Stimulated activated CD8-positive, alpha-beta memory T cell treated with anti-CD3 and anti-CD28 coated beads, Interleukin-15, amount 100 ng/mL, for 4 hours (primary cell): ENCODE measurements at places on chromosomes 16 and 17.

- no peak for DNase-seq
Measured at GRCh38 chr16:76768316-76768715, 422.7 kb upstream of the MON1B start.

DNA sequence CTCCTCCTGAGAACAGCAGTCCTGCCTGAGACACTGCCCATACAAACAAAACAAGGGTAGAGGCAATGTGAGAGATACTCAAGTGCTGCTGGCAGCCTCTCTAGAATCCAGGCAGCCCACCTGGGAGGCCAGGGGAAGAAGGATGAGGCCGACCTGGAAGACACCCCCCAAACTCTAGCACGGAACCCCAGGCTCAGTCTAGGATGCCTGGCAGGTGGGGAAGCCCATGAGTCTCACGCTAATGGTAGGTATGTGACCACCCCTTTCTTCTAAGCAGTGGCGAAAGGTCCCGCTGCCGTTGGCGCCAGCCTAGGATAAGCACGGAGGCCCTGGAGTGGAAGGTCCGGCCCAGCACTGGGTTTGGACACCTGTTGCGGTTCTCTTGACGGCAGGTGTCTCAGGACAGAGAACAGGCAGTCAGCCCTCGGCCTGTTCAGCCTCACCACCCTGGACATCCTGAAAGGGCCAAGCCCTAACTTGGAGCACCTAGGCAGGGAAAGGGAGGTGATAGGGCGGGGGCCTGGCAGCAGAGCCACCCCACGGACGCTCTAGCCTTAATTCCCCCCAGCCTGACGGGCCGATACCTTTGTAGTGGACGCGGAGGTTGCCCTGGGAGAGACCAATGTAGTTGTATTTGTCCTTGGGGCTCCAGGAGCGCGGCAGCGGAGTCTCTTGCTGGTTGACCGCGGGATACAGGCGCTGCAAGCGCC, 487 bp downstream of the RANBP10 start:
- DNase-seq: no peak

- no peak for DNase-seq
Measured at GRCh38 chr16:59748531-59748930, 1014.4 kb upstream of the GOT2 start.

- DNase-seq: no peak
Measured at GRCh38 chr17:61579961-61580360, 11.1 kb downstream of the NACA2 start.

DNA sequence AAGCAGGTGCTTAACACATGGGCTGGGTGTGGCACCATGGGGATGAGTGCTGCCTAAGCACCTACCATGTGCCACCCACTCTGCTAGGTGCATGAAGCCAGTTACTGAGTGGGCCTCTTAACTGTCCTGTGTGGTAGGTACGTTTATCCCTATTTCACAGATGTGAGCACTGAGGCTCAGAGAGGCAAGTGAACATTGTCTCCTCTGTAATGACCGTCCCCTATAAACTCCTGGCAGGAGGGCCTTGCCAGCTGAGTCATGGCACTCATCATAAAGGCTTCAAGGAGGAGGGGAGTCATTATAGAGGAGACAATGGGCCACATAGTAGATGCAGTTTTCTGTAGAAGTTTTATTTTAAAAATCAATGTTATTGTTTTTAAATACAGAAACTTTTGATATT, 79.1 kb downstream of the RAB11FIP4 start:
- DNase-seq: no peak

DNA sequence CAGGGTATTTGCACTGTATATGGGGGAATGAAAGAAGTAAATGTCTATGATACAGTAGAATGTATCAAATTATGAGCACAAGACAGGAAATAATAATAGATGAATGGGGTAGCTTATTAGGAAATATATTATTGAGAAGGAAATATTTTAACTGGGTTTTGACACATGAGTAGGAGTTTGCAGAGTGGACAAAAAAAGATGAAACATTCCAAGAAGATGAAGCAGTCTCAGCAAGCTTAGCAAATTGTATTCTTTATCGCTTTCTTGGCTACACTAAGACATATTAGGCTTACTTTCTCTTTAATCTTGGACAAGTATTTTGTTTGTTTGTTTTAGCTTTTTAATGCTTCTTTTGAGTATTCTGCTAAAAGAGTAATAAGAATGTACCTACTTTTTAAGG, 1.3 kb upstream of the KRTAP4-9 start:
- no peak for DNase-seq

DNA sequence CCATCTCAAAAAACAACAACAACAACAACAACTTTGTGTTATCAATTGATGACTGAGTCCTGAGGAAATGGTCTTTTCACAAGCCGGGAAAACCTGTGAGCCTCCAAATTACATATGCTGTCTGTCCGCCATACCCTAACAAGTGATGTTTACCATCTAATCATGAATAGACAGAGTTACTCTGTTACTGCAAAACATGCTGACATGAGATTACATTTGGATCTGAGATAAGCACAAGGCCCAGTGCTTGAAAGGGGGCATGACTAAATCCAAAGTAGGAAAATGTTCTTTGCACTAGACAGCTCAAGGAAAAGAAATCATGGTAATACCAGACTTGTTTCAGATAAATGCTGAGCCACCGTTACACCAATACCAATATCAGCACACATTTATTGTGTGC, 8.6 kb upstream of the ATXN1L start:
- no peak for DNase-seq

DNA sequence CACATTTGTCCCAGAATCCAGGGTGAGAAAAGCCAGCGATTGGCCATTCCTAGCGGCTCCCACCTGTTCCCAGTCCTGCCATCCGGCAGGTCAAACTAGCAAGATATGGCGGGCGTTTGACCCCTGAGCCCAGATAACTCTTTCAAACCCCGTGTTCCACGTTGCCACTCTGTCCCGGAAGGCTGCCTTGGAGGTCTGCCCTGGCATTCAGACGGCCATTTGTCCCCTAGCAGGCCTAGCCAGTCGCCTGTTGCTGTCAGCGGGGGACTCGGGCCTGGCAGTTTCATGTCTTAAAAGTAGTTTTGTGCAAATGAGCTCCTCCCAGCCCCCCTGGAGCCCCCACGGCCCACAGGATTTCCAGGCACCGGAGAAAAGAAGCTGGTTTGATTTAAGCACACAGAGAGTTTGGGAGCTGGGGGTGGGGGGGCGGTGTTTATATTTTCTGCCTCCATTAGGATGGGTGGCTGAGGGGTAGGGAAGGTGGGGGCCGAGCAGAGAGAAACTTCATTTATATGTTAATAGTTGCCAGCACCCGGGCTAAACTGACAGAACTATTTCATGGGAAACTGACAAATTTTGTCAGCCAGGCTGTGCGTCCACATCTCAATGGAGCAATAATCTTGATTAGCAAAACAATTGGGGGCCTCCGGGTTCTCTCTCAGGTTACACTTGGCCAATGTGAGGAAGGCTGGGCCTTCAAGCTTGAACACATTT, 240.9 kb upstream of the SALL1 start:
- DNase-seq: no peak

DNA sequence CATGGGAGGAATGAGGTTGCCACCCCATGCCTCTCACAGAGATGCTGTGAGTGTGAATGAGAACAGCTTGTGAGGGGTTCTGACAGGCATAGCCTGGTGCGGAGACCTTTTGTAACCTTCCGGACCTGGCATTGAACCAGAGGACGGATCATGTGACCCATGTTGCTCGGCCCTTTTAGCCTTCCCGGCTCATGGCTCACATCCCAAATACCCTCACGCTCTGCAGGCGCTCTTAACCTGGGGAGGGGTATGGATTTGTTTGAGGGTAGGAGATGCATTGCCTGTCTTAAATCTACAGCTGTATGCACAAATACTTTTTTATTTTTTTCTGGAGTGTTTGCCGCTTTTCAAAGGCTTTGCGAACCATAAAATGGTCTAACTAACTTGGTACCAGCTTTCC, 102.4 kb upstream of the CRHR1 start:
- no peak for DNase-seq

DNA sequence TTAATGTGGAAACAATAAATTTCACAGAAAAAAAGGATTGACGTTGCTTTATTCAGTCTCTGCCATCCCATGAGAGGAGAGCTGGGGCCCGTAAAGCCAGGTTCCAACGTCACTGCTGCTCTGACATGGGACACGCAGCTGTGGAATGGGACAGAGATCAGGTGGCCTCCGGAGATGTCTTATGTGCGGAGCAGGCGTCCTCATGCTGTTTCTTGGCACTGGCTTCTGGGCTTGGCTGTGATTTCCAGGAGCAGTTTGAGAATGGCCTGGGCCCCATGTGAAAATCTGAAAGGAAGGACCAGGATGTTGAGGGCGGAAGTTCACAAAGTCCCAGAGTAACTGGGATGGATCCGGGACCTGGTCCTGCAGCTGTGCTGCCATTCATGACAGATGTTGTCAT, 32.4 kb downstream of the NDEL1 start:
- DNase-seq: no peak

- no peak for DNase-seq
Measured at GRCh38 chr16:57591870-57592485, 36.5 kb upstream of the ADGRG1 start.
